ENCODE measurements at places on chromosomes 7 and 10. TPM values are rescaled to one million over a fixed set of nuclear protein-coding genes. Genes with fewer than 3 reads are reported as not detected.

GIMAP8 gene
- total RNA-seq: 5.9 TPM

VSIR gene
- total RNA-seq: 8.3 TPM

C10orf62 gene
- total RNA-seq: 0.34 TPM

FGL2 gene
- 11.8 TPM for total RNA-seq

EEPD1 gene
- 8.0 TPM for total RNA-seq

HUS1 gene
- total RNA-seq: 13.6 TPM

LIPM gene
- total RNA-seq: not detected

VGF gene
- 29.1 TPM for total RNA-seq

LRRN3 gene
- total RNA-seq: 0.32 TPM

ADCYAP1R1 gene
- total RNA-seq: 1.2 TPM

AGR3 gene
- total RNA-seq: 3.7 TPM

VSTM2A gene
- total RNA-seq: 0.14 TPM

RBM20 gene
- total RNA-seq: 2.2 TPM

GIMAP5 gene
- total RNA-seq: 2.4 TPM

AGAP3 gene
- 49.0 TPM for total RNA-seq

AFAP1L2 gene
- total RNA-seq: 4.4 TPM

PPRC1 gene
- total RNA-seq: 12.2 TPM

WEE2 gene
- 0.12 TPM for total RNA-seq

TRIM56 gene
- 13.2 TPM for total RNA-seq

LRRC61 gene
- 10.3 TPM for total RNA-seq

TMEM270 gene
- not detected for total RNA-seq

FBXL13 gene
- 1.4 TPM for total RNA-seq

RTKN2 gene
- 0.31 TPM for total RNA-seq

SLC16A9 gene
- total RNA-seq: 1.4 TPM

A1CF gene
- 11.8 TPM for total RNA-seq

CYP3A7 gene
- total RNA-seq: 0.25 TPM

FFAR4 gene
- total RNA-seq: 0.92 TPM

CALML3 gene
- total RNA-seq: not detected

GPRIN2 gene
- 4.3 TPM for total RNA-seq

SPDYE1 gene
- total RNA-seq: 0.09 TPM

WNT2 gene
- total RNA-seq: 0.31 TPM

PHYHIPL gene
- 5.9 TPM for total RNA-seq

CTAGE15 gene
- total RNA-seq: 0.87 TPM

ZNF777 gene
- total RNA-seq: 8.0 TPM

RBP4 gene
- 10.4 TPM for total RNA-seq
